ENCODE measurements at places on chromosomes 1 and 21.

DNA sequence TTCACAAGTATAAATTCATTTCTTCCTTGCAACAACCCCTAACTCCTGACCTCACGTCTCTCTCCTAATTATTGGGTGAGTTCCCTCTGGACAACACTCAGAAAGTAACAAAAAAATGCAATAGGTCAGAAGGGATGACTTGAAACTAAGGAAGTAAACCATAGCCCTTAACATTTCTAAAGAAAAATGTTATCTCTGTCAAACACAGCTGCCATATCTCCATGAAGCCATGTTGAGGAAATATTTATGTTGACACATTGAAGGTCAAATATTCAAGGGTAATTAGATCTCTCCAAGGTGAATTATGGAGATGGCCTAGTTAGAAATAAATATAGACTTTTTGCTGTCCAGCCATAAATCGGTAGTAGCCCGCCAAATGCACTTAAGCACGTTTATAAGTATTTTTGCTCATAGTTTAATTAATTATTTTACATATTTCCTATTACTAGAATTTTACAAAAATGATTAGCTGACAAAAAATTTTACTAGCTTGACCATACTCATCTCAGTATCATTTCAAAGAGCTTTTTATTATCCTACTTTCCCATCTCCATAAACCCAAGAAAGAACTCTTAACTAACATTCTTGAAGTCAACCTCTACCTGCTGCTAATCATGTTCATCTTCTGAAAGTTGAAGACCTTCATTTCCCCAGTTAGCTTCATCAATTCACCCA, 160.1 kb upstream of the PKN2 start:
- no peak overlapping the region for H3K4me3 ChIP-seq
- H3K36me3 ChIP-seq = no peaks in the 10 kb centered on the region
- DNase-seq = no peak
- H3K27me3 ChIP-seq = no peaks in the 10 kb centered on the region

DNA sequence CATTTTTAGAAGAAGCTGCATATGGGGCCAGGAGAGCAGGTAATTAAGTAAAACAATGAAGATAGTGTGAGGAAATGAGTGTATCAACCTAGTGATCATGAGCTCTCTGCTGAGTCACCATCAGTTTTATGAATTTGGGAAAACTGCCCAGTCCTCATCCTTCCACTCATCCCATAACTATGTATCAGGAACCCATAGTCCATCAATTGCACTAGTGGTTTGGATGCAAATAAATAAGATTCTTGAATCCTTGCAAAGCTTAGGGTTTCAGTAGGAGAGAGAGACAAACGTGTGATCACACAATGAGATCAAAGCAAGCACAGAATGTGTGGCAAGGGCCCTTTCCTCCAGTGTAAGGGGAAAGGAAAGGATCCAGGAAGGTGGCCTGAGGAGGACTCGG, 145.6 kb downstream of the ZZZ3 start:
- no peaks in the 10 kb centered on the region for H3K36me3 ChIP-seq
- H3K27me3 ChIP-seq = no peaks in the 10 kb centered on the region
- H3K27ac ChIP-seq = no peak overlapping the region
- no peak overlapping the region for H3K4me3 ChIP-seq

DNA sequence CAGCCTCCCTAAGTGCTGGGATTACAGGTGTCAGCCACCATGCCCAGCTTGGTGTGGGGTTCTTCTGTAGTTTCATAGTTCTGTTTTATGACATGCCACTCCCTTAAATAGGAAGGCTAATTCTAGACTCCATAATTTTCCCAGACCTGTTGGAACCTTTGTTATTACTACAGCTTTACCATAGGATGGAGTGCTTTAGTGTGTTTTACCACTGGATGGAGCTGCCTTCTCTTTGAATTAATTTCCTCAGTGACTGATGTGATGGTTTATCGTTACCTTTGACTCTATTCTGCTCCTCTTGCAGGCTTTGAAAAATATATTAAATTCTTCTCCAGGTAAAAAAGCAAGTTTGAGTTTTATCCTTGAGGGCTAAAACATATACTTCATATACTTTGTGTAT, 84.6 kb upstream of the NEK7 start:
- no peaks in the 10 kb centered on the region for H3K36me3 ChIP-seq
- H3K4me1 ChIP-seq = no peaks in the 10 kb centered on the region
- DNase-seq = no peak
- H3K27me3 ChIP-seq = peaks cover 15% of the 10 kb centered on the region

DNA sequence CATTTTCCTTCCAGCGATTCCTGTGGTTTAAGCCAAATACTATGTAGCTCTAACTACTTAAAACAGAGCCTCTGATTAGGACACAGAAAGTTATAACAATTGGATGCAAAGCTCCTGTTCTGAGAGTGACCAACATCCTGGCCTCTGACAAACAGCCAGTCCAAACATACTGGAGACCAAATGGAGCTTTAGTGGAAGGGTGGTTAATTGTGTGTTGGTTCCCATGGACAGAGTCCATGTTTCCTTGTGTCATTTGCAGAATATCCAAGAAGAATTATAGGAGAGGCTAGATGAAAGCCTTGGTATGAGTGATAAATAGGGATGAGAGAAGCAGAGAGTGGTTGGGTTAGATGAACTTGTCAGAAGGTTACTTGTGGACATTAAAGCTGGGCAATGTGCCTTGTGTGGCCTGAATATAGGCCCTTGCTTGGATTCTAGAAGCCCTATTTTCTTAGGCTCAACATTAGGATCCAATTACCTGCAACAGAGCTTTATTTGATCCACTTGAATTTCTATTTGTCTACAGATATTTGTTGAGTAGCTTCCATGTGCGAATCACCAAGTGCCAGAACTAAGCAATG, 180.5 kb upstream of the GORAB start:
- H3K4me3 ChIP-seq = no peak overlapping the region
- no peak overlapping the region for H3K27ac ChIP-seq
- no peak for DNase-seq
- H3K27me3 ChIP-seq = peaks cover 5% of the 10 kb centered on the region
- no peaks in the 10 kb centered on the region for H3K4me1 ChIP-seq
